Fibroblast of skin of right biceps (primary cell): ENCODE measurements at places on chromosomes 5 and 9.

DNA sequence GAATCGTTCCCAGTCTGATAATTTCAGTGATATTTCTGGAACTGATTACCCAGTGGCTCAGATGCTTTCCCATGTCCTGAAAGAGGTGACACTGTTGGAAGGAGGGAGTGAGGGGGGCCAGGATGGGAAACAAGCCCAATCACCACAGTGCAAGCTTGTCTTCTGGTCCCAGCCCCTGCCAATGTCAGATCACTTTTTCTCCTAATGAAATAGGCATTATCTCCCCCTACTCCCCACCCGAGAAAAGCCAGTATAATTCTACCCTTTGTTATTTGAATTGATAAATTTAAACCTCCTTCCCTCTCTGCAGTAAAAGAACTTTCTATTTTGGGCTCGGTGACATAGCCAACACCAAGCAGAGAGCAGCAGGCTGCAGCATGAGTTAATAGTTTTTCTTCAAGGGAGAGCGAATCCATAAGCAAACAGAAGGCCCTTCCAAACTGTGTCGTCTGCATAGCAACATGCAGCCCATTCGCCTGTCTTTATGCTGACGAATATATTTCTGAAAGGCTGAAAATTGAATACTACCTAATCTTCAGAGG is 14.6 kb upstream of the PPP2CA start:
- peak; percentile 51 for DNase-seq

DNA sequence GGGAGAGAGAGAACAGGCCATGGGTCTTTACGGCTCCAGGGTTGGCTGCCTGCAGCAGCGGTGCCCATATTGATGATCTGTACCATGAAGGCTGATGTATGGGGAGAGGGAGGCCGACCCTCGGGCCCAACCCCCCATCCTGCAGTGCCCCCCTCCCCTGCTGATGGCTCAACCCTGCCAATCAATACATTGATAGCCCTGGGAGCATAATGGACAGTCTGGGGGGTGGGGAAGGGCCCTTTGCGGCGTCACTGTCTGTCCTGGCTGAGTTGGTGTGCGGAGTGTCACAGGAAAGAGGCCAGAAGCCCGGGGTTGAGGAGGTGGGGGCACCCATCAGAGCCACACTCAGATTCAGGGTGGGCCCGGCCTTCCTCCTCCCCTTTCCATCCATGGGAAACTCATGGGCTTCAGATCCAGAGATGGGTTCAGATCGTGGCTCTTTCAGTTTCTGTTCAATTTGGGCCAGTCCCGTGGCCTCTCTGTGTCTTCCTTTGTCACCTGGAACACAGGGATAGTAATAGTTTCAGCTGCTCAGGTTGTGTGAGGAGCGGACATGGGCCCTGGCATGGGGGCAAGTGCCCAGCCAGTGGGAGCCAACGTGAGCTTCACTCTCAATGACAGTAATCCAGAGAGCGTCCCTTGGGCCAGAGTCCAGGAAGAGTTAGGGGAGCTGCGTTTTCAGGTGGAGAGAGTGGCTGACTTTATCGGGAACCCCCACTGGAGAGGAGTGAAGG is 9.5 kb downstream of the FGF18 start:
- no peak for DNase-seq

- no peak for DNase-seq
Observed at GRCh38 chr5:147629196-147629595, 119.3 kb upstream of the DPYSL3 start.

DNA sequence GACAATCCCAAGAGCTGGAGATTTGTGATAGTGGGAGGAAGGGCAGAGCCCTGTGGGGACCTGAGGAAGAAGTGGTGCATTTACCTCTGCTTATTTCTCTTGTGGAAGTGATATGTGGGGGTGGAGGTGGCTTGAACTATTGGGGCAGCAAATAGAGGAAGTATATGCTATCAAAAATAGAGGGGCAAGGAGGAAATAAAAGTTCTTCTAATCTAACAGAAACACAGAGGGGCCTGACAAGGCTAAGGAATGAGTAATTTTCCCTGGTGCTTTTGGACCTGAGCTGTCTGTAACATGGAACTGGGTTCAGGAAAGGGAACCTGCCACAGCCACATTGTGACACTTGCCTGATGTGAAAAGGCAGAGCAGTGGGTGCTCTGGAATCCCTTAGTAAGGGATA is 378.6 kb upstream of the KLF4 start:
- no peak for DNase-seq

DNA sequence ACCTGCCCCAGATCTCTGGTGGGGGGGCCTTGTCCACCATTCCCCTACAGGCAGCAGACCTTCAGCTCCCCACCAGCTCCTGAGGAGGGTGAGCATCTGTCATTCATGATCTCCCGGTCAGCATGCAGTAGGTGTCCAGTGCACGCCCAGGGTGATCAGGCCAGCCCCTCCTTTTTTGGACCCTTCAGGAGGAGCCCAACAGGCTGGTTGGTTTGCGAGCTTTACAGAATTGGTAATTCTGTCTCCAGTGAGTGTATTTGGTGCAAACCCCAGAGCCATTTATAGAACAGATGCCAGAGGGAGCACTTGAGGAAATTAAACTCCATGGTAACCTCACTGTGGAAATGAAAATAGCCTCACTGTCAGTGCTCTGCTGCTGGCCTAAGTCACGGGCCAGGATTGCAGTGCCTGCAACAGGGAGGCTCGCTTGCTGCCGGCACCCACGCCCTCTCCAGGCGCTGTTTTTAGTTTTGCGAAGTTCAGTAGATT is 23.4 kb downstream of the WNK2 start:
- DNase-seq: peak; percentile 40

- no peak for DNase-seq
Observed at GRCh38 chr9:83792746-83793145, 24.8 kb downstream of the GKAP1 start.

GRCh38 chr9:3343671-3344070 is 182.1 kb downstream of the RFX3 start:
- DNase-seq: no peak

GRCh38 chr5:120516805-120517204 is 52.7 kb downstream of the PRR16 start:
- DNase-seq: peak; percentile 83

GRCh38 chr5:125461641-125462072 is 715.2 kb upstream of the ZNF608 start:
- peak; percentile 23 for DNase-seq

DNA sequence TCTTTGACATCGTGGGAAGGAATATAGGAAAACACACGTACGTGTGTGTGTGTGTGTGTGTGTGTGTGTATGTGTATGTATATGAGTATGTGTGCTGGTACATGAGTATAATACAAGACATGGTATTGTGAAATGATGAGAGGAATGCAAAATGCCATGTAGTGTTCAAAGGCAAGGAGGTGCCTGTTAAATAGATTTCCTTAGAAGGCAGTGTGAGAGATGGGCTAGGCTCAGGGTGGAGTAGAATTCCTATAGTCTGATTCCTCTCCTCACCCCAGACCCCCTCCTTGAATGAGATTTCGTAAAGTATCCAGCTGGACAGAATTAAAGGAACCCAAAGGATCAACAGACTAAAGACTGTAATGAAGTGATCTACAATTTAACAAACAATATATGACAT is 11.1 kb downstream of the GPR21 start:
- DNase-seq: peak; percentile 94

GRCh38 chr5:119389288-119390030 is 33.6 kb downstream of the TNFAIP8 start:
- peak; percentile 28 for DNase-seq

DNA sequence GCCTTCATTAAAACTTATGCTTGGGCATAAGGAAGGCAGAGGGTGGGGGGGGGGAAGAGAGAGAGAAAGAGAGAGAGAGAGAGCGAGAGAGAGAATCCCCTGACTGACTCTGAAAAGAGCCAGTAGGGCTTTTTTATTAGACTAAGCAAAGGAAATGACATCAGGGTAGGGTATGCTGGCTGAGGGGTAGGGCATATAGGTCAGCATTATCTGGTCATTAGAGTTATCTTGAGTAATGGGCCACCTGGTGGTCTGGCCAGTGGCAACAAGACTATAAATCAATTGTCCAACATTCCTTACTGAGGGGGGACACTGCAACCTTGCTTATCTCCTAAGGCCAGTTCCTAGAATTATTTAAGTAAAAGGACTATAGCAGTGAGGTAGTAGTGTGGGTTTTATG is 67.2 kb downstream of the TSSK1B start:
- no peak for DNase-seq

GRCh38 chr9:112771359-112772214 is 21.0 kb downstream of the SNX30 start:
- DNase-seq: peak; percentile 53

DNA sequence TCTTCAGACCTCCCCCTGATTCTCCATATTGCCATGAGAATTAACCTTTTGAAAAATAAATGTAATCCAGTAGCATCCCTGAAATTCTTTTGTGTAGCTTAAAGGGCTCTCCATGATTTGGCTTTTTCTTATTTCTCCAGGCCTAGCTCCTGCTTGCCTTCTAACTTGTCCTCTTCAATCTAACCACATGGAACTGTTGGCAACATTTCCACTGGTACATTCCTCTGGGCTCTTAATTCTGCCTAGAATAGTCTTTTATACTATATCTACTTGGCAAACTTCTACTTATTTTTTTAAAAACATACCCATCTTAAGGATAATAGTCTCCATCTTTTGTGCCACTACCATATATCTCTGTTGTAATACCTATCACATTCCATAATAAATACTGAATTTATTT is 54.1 kb downstream of the GNG10 start:
- DNase-seq: no peak

- DNase-seq: no peak
Observed at GRCh38 chr5:134129411-134130238, 15.1 kb downstream of the TCF7 start.

DNA sequence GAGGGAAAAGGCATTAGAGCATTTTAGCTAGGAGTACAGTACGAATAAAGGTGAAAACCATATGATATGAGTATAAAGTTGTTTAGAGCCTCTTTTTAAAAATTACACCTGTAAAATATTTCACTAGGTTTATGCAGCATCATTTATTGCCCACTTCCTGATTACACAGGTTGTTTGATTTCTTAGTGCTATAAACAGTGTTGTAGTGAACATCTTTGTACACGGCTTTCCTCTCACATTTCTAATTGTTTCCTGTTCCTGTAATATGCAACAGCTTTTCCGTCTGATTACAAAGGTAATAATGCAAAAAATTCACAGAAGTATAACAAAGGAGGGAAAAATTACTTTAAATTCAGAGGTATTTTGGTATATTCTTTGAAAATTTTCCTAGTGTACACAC is 13.0 kb downstream of the STOM start:
- DNase-seq: no peak

DNA sequence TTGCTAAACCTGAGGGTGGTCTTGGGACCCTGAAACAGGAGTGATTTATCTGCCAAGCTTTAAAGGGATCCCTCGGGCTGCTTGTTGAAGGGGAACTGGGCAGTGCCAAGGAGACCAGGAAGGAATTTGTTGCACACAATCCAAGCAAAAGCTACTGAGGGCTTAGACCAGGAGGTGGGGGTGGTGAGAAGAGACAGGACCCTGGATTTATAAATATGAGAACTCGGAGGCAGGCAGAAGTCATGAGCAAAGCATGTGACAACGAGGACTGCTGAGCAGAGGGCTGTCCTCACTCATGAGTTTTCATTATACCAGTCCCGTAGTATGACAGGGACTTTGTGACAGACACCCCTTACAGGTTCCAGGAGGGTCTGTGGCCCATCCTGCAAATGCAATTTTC is 237.3 kb downstream of the DRD1 start:
- DNase-seq: no peak

GRCh38 chr5:38341641-38342040 is 83.3 kb downstream of the EGFLAM start:
- DNase-seq: no peak

- DNase-seq: peak; percentile 35
Observed at GRCh38 chr9:5515261-5515650, 4.9 kb downstream of the PDCD1LG2 start.

DNA sequence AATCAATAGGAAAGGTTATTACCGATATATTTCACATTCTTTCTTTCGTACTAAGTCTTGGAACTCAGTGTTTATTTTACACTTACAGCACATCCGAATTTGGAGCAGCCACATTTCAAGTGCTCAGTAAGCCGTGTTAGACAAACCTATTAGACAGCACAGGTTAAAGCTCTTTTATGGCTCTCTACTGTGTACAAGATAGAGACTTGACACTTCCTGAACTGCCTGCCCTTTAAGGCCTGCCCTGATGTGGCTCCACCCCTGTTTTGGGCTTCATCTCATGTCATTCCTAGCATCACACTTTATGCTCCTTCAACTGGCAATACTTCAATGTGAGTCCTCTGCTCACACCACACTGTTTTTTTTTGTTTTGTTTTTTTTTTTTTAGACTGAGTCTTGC is 23.5 kb upstream of the SUSD1 start:
- no peak for DNase-seq

GRCh38 chr9:133960568-133961129 is 31.5 kb downstream of the VAV2 start:
- DNase-seq: no peak

DNA sequence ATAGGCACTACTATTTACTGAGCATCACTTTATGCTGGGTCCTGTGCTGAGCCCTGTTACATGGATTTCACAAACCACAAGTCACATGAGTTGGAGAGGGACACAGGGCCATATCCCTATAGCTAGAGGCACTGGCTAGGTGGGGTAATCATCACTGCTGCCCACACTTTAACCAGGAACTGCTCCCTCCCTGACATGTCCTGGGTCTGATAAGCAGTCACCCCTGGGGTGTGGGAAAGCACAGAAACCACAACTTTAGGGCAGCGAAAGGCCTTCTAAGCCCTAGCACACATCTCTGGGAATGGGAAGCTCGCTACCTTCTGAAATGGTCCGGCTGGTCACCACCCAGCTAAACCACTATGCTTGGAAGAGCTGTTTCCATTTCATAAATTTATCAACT is 15.0 kb downstream of the TBC1D2 start:
- DNase-seq: no peak

DNA sequence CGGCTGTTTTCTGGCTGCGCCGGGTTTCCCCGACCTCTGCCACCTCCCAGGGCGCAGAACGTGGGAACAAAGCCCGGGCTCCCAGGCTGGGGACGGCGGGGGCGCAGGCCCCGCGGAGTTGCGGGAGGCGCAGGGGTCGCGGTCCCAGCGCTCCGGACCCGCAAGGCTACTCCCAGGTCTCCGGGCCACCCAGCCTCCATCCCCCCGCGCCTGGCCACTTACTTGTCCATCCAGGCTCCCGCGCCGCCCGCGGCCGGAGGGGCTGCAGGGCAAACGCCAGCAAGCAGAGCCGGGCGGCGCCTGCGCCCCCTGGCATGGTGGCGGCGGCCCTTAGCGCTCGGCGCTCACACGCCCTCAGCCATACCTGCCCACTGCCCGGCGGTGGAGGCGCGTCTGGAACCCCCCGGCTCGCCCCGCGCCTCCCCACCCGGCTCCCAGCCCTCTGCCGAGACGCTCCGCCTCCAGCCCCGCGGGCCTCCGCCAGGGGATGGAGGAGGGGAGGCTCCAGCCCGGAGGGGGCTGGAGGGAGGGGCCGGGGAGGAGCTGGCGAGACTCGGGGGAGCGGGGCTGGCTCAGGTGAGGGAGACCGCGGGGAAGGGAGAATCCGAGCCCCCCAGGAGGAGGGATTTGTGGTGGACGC is at the start of gene ADAM19:
TSS of gene ADAM19 (minus strand) at position 395 of the 640 bp plus-strand sequence. CDS start at position 316, 79 bp downstream.
- DNase-seq: peak; percentile 84

DNA sequence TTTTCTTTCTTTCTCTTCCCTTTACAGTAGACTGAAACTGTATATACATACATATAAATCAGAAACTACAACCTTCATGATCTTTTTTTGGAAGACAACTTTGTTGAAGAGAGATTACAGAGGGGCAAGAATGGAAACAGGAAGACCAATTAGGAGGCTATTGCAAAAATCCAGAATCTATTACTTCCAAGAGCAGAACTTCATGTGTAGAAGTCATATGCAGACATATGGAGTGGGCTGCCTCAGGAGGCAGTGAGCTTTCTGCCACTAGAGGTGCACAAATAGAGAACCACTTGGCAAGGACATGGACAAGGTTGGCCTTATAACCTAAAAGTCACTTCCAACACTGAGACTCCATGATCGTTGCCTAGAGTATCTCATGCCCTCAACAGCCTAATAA is 157.8 kb upstream of the NR4A3 start:
- no peak for DNase-seq
